ENCODE measurements at places on chromosomes 11 and 22.

- no peak for DNase-seq
These were observed 43.6 kb downstream of the COA4 start for GRCh38 chr11:73833067-73833466.

DNA sequence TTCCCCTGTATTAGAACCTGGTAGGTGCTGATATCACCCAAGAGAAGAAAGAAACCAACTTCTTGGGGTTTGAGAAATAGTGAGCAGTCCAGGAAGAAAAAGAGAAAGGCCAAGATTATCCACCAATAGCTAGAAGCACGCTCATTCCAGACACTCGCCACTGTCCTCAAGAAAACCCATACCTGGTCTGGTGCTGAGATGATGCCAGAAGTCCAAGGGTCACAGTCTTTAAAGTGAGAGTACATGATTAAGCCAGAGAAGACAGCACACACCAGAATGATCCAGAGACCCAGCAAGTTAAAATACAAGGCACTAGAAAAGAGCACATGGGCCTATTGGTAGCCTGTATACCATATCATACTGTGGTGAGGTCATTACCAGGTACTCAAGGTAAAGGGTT lies 23.6 kb downstream of the SLC5A12 start:
- no peak for DNase-seq

DNA sequence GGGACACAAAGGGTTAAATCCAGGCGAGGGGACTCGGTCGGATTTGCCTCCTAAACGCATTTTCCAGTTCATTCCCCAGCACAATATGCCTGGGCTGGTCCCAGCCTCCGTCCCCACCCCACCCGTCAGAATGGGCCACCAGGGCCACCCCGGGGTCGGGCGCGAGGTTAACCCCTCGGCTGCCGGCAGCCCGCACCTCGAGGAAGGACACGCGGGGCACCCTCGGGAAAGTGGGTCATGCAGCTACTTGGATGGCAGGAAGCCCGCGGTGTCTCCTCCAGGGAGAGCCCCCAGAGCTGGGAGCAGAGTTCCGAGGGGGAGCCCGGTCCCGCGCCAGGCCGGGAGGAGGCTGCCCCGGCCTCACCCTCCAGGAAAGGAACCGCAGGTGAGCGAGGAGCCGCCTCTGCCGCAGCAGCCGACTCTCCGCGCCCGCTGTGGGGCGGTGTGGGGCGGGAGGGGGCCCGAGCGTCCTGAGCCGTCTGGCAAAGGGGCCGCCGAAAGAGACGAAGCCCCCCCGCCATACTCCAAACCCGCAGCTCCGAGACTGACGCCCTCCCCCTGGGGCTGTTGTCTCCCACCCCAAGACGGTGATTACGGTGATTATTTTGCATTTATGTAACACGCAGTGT lies 1.4 kb downstream of the NECTIN1 start:
- DNase-seq = no peak

DNA sequence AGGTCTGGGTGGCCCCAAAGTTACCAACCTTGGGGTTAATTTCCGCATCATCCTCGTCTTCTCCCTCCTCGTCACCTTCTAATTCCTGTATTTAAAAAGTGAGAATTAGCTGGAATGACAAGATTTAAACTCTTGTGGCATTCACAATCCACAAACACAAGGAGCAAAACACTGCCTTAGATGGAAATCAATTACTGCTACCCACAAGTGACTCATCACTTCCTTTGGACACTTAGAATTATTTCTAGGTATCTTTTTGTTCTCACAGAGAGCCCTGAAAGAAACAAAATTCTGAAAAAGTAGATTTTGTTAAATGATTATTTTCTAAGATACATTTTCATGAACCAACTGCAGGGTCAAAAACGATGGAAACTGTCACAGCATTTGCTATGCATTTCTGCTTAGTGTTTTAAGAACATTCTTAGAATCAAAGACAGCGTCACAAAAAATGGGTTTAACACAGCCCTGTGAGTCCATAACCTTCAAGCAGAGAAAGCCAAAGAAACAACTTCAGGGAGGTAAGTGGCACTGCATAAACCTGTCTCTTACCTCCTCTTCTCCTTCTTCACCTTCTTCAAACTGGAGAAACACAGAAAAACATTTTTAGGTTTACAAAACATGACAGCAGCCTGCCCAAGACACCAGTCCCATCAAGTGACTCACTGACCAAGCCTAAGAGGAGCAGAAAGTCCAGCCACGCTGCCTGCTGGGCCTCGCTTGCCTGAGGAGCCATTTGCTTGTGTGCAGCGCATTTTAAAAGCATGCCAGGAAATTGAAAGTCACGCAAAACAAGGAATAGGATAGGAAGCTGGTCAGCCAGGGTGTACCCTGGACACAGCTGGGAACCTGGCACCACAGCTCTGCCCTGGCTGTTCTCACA lies 22.3 kb upstream of the PHLDA2 start:
- no peak for DNase-seq

DNA sequence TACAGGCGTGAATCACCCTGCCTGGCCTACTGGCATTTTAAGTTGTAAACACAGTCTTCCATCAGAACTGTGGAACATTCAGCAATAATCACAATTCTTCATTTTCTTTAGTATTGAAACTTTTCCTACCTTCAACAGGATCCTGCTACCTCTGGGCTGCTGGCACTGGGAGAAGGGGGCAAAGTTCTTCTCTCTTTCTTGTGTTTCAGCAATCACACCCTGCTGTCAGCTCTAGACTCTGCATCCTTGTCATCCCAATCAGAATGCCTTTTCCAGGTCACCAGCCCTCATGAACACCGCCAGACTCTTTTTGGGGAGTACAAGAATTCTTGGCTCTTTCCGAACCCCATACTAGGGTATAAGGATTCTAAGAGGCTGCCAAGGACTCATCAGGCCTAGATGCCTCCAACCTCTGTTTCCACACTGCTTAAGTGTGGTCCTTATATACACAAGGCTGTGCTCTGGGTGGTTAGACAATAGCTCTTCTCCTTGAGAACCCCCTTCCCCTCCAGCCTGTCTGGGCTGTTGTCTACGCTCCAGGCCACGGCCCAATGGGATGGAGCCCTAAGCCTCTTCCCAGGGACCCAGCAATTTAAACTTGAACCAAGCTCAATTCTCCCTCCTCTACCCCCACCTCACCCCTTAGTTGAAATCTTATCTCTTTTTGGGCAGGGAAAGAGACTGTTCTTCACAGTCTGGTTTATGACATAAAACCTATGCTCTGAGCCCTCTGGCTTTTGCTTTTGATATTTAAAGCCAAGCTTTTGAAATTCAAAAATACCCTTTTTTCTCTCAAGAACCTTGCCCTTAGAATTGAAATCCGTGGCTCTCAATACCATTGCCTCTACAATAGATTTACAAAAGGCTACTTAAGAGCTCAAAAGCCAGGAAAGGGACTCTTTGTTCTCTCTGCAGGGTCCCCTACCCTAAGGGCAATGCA lies 327.4 kb downstream of the BUD13 start:
- DNase-seq = no peak

DNA sequence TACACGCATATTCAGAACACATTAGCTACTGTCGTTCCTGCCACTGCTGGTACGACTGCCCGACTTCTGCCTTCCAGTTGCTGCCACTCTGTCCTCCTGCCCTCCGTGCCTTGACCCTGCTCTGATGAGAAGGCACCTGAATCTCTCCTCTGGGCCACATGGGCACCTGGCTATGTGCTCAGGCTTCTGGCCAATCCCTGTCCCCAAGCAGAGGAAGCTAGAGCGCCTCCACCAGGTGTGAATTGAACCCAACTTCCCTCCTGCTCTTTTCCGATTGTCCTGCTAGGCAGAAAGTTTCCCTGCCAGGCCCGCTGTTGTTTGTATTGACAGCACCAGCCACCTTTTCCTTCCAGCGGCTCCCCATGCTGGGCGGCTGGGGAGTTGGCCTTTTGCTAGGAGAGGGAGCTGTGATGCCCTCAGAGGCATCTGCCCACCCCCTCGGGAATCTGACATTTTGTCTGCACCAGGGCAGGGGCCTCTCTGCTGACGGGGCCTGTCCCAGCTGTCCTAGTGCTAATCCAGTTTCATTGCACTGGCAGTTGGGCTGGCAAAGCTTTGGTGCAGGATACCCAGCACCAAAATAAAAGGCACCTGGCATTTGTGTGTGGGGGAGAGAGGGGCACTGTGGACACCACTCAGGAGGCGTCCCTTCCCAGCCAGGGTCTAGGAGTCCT lies 118.0 kb downstream of the GRIK4 start:
- no peak for DNase-seq

- no peak for DNase-seq
These were observed 66.5 kb upstream of the AMPD3 start for GRCh38 chr11:10388574-10388973.

GRCh38 chr11:68173926-68174325 lies 39.2 kb downstream of the KMT5B start:
- DNase-seq = no peak

DNA sequence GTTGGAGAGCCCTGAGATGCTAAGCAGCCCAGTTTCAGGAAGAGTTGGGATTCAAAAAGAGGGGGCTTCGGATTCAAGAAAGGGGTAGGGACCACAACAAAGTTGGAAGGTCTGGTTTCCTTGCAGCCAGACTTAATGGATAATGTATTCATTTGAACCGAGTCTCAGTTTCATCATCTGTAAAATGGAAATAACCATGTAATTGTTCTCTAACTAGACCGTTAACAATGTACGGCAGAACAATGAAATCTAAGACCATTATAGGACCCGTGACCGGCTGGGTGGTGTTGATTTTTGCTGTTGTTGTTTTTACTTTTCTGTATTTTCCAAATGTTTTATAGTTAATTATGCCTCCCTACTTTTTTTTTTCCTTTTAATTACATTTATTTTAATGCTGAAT lies 6.4 kb upstream of the MRPL48 start:
- no peak for DNase-seq

DNA sequence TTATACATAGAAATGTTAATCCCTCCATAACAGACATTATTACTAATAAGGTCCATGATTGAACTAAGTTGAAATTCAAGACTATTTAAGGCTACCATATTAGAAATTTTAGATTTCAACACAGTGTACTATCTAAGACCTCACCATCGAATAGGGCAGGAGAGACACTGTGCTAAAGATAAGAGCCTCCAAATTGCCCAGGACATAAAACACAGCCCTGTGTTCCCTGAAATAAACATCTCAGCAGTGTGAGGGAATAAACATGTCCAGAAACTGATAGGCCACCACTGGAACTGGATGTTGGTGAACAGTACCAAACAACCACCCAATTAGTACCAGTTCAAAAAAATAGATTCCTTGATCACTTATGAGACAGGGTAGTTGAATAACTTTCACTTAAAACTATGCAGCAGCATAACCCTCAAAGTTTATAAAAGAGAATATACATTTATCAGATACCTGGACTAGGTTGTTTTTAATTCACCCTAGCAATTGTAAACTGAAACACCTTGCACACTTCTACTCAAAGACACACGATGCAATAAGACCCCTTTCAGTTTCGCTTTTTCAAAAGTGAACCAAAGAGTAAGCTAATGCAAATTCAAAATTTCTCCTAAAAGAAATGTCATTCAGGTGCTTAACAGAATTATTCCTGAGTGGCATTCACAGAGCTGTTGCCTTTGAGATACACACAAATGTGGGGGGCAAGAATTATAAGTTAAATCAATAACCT lies 34.3 kb downstream of the USP28 start:
- no peak for DNase-seq

DNA sequence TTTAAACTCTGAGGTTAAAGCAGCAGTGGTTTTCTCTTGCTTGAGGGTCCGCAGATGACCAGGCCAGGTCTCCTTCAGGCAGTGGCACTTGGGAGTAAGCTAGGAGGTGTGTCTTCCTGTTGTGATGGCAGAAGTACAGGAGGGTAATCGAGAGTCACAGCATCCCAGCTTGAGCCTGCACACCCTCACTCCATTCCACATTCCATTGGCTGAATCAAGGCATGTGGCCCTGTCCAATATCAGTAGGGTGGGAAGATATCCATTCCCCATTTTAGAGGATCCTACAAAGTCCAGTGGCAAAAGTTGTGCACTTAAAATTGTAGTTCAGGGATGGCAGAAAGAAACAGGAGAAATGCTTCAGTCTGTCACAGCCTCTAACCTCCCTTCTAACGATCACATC lies 23.3 kb downstream of the OSBP2 start:
- no peak for DNase-seq

GRCh38 chr11:86515297-86516094 lies 140.8 kb downstream of the CCDC81 start:
- no peak for DNase-seq

DNA sequence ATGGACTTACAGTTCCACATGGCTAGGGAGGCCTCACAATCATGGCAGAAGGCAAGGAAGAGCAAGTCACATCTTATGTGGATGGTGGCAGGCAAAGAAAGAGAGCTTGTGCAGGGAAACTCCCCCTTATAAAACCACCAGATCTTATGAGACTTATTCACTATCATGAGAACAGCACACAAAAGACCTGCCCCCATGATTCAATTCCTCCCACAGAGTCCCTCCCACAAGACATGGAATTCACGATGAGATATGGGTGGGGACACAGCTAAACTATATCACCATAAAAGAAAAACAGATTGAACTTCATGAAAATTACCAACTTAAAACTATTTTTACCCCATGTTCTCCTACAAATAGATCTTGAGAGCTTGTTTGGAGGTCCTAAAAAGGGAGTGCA lies 19.6 kb downstream of the ENTHD1 start:
- DNase-seq = no peak

DNA sequence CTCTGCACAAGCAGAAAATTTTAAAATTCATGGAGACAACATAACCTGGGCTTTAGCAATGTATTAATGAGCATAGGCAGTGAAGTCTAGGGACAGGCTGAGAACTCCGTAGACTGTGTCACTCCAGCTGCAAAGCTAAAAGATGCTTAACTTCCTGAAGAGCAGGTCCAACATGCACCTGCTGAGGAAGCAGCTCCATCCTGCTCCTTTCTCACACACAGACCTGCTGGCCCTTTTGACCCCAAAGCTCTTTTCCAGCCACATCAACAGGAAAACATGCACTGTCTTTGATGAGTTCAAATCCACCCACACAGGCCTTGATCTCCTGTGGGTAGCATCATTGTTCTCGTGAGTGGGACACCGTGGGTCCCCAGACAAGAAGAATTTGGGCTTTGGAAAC lies 36.0 kb downstream of the SYN3 start:
- DNase-seq = no peak

GRCh38 chr11:76318744-76319384 lies 62.1 kb downstream of the THAP12 start:
- DNase-seq = no peak

- DNase-seq = no peak
These were observed 734 bp downstream of the SNU13 start for GRCh38 chr22:41687901-41688364.

DNA sequence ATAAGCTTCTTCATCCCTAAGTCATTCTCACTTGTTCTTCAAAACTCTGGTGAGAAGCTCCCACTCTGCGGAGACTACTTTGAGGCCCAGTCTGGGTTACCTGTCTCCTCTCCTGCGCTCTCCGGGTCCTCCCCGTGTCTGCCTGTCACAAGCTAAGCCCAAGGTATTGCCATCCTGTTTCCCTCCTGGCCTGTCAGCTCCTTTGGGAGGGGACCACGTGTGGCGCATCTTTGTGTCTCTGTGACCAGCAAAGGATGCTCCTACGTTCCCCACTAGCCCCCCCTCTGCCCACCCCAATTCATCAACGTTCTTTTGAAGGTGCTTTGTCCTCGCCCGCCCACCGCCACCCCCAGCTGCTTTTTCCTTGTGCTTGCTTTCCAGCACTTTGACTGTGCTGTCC lies 31.8 kb upstream of the FBLN1 start:
- DNase-seq = no peak

- no peak for DNase-seq
These were observed 12.5 kb downstream of the RAC2 start for GRCh38 chr22:37231406-37232139.
